ENCODE measurements at places on chromosomes 11 and 22. TPM values are rescaled to one million over a fixed set of nuclear protein-coding genes. Genes with fewer than 3 reads are reported as not detected.

DNA sequence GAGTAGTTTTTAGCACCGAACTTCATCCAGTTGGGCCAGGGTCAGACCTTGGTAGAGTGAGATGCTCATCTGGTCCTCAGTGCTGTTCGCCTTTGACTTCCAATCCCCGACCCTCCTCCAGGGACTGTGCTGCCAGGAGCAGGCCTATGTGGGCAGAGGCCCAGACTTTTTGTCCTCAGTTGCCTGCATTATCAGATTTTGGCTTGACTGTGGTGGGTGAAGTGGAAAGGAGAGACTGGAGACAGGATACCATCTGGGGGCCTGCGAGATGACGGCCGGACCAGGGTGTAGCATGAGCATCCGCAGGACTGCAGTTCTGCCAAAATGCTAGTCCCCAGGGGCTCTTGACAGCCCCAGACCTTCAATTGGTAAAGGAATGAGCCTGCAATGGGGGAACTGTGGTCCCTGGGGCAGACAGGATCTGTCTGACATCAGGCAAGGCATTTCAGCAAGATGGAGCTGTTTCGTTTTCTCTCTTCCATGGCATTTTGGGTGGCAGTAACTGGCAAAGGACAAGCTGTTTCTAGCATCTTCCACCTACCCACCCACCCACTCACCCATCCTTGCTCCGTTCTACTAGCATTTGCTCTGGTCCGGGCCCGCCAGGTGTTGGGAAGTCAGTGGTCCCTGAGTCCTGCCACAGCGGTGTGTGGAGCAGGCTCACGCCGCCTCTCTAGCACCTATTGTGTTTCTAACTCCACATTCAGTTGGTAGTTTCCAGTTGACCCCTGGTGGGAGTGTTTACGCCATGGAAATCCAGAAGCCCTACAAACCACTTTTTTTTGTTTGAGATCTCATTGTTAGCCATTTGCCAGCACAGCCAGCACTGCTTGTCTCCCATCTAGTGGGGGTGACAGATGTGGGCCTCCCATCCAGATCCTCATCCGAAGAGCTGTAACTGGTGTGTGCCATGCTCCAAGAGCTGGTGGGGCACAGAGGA is 53.5 kb downstream of the OTOG start:
- DNase-seq, result no peak
- H3K27me3 ChIP-seq, result peaks cover 11% of the 10 kb centered on the region
- H3K27ac ChIP-seq, result no peak overlapping the region
- H3K36me3 ChIP-seq, result no peaks in the 10 kb centered on the region

DNA sequence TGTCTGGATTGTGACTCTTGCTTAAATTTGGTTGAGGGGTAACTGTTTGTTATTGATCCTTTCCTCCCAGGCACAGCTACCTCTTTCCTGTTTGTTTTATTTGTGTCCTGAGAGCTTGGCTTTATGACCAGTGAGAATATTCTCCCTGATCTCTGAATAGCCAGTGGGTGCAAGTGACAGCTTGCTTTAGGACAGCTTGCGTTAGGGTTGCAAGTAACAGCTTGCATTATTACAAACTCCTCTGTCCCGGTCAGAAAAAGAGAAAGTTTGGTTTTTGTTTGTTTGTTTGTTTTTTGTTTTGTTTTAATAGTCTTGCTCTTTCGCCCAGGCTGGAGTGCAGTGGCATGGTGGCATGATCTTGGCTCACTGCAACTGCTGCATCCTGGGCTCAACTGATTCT is 3.3 kb upstream of the KLHL22 start:
- H3K4me1 ChIP-seq, result peaks cover 21% of the 10 kb centered on the region
- no peak for DNase-seq
- no peaks in the 10 kb centered on the region for H3K27me3 ChIP-seq
- H3K4me3 ChIP-seq, result no peak overlapping the region
- H3K27ac ChIP-seq, result no peak overlapping the region

DNA sequence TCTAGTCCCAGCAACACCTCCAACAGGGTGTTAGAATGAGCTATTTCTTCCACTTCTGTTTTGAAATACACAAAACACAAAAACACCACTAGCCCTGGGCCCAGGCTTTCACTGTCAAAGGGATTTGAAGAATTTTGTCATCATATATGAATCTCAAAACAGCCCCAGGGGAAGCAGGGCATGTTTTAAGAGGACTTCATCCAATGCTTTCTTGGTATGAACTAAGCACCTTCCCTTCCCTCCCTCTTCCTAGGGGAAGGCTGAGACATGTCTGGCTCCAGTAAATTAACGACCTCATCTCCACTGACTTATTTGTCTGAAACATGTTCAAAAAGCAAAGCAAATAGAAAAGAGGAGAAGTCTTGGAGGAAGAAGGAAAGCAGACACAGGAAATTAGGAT is 75.7 kb upstream of the INCENP start:
- peaks cover 9% of the 10 kb centered on the region for H3K36me3 ChIP-seq
- H3K4me1 ChIP-seq, result peaks cover 2% of the 10 kb centered on the region
- no peak overlapping the region for H3K4me3 ChIP-seq
- H3K27me3 ChIP-seq, result peaks cover 37% of the 10 kb centered on the region
- DNase-seq, result no peak
- H3K27ac ChIP-seq, result no peak overlapping the region

DNA sequence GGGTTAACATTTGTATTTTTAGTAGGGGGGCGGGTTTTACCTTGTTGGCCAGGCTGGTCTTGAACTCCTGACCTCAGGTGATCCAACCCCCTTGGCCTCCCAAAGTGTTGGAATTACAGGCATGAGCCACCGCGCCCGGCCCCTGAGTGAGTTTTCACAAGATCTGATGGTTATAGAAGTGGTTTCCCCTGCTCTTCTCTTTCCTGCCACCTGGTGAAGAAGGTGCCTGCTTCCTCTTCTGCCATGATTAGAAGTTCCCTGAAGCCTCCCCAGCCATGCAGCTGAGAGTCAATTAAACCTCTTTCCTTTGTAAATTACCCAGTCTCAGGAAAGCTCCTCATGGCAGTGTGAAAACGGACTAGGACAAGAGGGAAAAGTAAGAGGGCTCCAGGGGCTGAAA is 259.1 kb upstream of the PLET1 start:
- H3K27ac ChIP-seq, result no peak overlapping the region
- peaks cover 17% of the 10 kb centered on the region for H3K4me1 ChIP-seq
- H3K36me3 ChIP-seq, result no peaks in the 10 kb centered on the region
- H3K4me3 ChIP-seq, result no peak overlapping the region
- H3K27me3 ChIP-seq, result peaks cover 11% of the 10 kb centered on the region

GRCh38 chr11:93166862-93167261 is 30.9 kb downstream of the SLC36A4 start:
- no peak overlapping the region for H3K27ac ChIP-seq
- no peak overlapping the region for H3K4me3 ChIP-seq
- H3K4me1 ChIP-seq, result peaks cover 2% of the 10 kb centered on the region

The C11orf65 gene
- total RNA-seq, result 1.7 TPM

The IL18 gene
- total RNA-seq, result 0.57 TPM

The MMP3 gene
- total RNA-seq, result not detected
